Regular cardiac myocyte (primary cell): ENCODE measurements at places on chromosomes 5 and 9. TPM values are rescaled to one million over a fixed set of nuclear protein-coding genes. Genes with fewer than 3 reads are reported as not detected.

Gene PCDHB12
- under 0.01 and 0.28 TPM in 2 replicates for total RNA-seq

Gene C9orf153
- total RNA-seq, result 0.19 and 0.56 TPM in 2 replicates

Gene PROB1
- 1.1 and 1.2 TPM in 2 replicates for total RNA-seq

Gene QRFP
- not detected in 2 replicates for total RNA-seq

Gene PTAR1
- 72.1 and 118 TPM in 2 replicates for total RNA-seq

Gene CD74
- 0.38 and 0.85 TPM in 2 replicates for total RNA-seq

Gene DMRT2
- under 0.01 TPM in 1 of 2 replicates, not detected in the other for total RNA-seq

Gene MOB3B
- under 0.01 TPM in 2 replicates for total RNA-seq

Gene SUSD3
- 0.19 TPM in 1 of 2 replicates, not detected in the other for total RNA-seq

Gene LYSMD3
- total RNA-seq, result 18.6 and 31.6 TPM in 2 replicates

Gene GIN1
- 5.9 and 6.2 TPM in 2 replicates for total RNA-seq

Gene PCDHGA7
- total RNA-seq, result 1.5 and 3.7 TPM in 2 replicates

Gene PHF24
- total RNA-seq, result 0.28 TPM in 1 of 2 replicates, not detected in the other

Gene INSL4
- not detected in 2 replicates for total RNA-seq

Gene GRXCR2
- not detected in 2 replicates for total RNA-seq

Gene CDX1
- total RNA-seq, result 0.38 and 0.56 TPM in 2 replicates

Gene HAVCR2
- total RNA-seq, result under 0.01 and 0.56 TPM in 2 replicates

Gene ZFP62
- total RNA-seq, result 23.4 and 24.8 TPM in 2 replicates

Gene PCDHB11
- 0.19 and 0.85 TPM in 2 replicates for total RNA-seq

Gene PDLIM7
- 83.7 and 101 TPM in 2 replicates for total RNA-seq

Gene LMX1B
- total RNA-seq, result under 0.01 TPM in 1 of 2 replicates, not detected in the other

Gene SOHLH1
- total RNA-seq, result not detected in 2 replicates

Gene FLT4
- 0.56 and 0.58 TPM in 2 replicates for total RNA-seq

Gene INSL6
- total RNA-seq, result not detected in 2 replicates

Gene LCN9
- total RNA-seq, result not detected in 2 replicates

Gene SLC6A18
- not detected in 2 replicates for total RNA-seq

Gene IRX1
- total RNA-seq, result 0.19 TPM in 1 of 2 replicates, not detected in the other

Gene FEM1C
- 26.2 and 29.3 TPM in 2 replicates for total RNA-seq
